MCF 10A (cell line): ENCODE measurements at places on chromosomes 5 and 9. TPM values are rescaled to one million over a fixed set of nuclear protein-coding genes. Genes with fewer than 3 reads are reported as not detected.
A peak's percentile ranks its signal among the peaks of the same experiment; 100 is the strongest.

- H3K27ac ChIP-seq, result peak overlapping the region; percentile 47
- H3K4me3 ChIP-seq, result no peak overlapping the region
These were observed 123.5 kb downstream of the SCAMP1 start for GRCh38 chr5:78483809-78484521.

DNA sequence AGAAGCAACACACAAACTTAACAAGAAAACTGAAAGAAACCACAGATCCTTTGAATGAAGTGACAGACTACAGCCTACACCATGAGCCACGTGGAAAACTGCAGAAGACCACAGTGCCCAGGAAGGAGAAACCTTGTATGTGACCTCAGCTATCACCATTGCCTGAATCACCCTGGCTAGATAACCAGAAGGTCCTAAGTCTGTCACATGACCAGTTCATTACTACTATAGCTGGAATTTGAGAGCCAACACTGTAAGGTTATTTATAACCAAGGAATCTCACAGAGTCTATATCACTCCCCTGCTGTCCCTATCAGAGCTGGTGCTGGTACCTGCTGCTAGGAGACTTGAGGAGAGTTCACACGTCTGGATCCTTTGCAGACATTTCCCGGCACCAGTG, 90.3 kb upstream of the FBXL17 start:
- H3K4me1 ChIP-seq, result no peaks in the 10 kb centered on the region
- peaks cover 14% of the 10 kb centered on the region for H3K27me3 ChIP-seq
- no peak overlapping the region for H3K27ac ChIP-seq
- H3K4me3 ChIP-seq, result no peak overlapping the region
- no peaks in the 10 kb centered on the region for H3K36me3 ChIP-seq

DNA sequence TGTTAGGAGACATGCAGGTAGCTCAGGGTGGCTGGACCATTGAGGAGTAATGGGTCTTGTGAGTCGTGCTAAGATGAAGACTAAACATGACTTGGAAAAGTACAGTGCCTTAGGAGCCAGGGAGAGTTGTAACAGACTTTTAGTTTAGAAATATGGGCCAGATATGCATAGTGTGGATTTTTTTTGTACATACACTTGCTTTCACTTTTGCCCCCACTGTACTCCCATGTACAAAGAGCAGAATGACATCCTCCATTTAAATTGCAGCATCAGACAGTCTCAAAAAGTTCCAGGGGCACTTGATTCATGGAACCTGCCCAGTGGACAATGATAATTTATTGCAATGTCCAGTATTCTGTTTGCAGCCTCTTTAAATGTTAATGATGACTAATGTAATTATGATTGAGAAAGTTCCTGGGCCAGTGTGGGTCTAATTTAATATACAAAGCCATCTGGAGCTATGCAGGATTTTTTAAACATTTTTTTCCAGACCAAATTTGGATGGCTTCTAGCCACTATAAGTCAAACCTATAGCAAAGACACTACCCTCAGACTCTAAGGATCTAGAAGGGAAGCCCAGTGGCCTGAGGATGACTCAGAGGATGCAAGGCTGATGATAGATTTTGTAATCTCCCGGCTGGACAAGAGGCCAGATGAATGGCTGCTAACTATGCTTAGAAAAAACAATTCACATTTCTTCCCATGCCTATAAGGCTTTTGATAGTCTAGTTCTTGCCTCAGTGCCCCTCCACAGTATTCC, 80.1 kb downstream of the TRPC7 start:
- H3K27ac ChIP-seq, result no peak overlapping the region
- H3K4me1 ChIP-seq, result no peaks in the 10 kb centered on the region
- H3K4me3 ChIP-seq, result no peak overlapping the region

DNA sequence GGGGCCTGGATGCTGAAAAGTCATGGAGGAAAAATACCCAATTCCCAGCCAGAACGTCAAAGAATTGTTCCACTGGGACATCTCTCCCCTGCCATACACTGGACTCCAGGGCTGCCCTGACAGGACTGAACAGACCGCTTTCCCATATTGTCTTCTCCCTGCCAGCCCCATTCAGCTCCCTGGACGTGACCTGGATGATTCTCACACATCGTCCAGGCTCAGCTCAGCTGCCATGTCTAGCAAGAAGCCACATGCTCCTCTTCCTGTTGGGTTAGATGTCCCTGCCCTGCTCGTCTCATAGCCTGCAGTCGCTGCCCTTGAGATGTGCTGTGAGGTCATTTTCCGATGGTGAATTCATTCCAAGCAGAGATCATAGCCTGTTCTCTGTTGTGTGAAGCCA, 37.4 kb downstream of the FOXI1 start:
- H3K27me3 ChIP-seq, result no peaks in the 10 kb centered on the region
- no peaks in the 10 kb centered on the region for H3K4me1 ChIP-seq
- H3K4me3 ChIP-seq, result no peak overlapping the region
- H3K36me3 ChIP-seq, result no peaks in the 10 kb centered on the region
- no peak overlapping the region for H3K27ac ChIP-seq

The PAIP1 gene
- 105 and 116 TPM in 2 replicates for total RNA-seq

DNA sequence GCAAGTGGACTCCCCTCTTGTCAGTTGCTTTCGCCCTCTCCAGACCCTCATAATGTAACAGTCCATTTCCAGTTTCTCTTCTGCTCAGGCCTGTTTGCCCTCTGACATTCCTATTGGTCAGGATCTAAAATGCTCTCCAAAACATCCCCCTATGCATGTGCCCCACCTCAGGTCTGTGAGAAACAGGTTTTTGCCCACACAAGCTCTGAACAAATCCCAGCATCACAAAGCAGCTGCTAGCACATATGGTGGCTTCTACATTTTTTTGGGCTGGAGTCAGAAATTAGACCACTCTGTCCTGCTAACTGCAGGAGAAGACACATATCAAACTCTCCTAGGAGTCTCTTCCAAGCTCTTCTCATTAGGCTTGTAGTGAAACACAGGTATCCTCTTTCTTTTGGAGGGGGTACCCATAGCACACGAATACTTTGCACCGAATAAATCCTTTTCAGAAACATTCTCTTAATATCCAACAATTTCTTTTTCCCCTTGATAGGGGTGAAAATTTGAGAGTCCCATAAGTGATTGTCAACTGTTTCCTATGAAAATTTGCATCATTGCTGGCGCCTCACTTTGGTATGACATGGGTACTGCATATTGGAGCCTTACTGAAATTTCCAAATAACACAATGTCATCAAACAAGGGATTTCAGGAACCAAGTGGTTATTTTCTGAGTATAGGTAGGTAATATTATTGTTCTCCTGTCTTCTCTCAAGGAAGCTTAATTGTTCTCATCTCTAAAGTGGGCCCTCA, 19.3 kb upstream of the HSPA9 start:
- no peak for DNase-seq
- no peaks in the 10 kb centered on the region for H3K27me3 ChIP-seq
- no peak overlapping the region for H3K27ac ChIP-seq
- peaks cover 6% of the 10 kb centered on the region for H3K4me1 ChIP-seq

- H3K27ac ChIP-seq, result no peak overlapping the region
- H3K4me1 ChIP-seq, result peaks cover 12% of the 10 kb centered on the region
- H3K4me3 ChIP-seq, result peak overlapping the region; percentile 65
- H3K36me3 ChIP-seq, result no peaks in the 10 kb centered on the region
These were observed 3.2 kb downstream of the PIP5KL1 start for GRCh38 chr9:127927201-127927987.

- no peak overlapping the region for H3K4me3 ChIP-seq
- DNase-seq, result no peak
- H3K27me3 ChIP-seq, result no peaks in the 10 kb centered on the region
- no peaks in the 10 kb centered on the region for H3K36me3 ChIP-seq
- no peaks in the 10 kb centered on the region for H3K4me1 ChIP-seq
These were observed 22.8 kb downstream of the PCDH1 start for GRCh38 chr5:141855265-141856036.

- peaks cover 37% of the 10 kb centered on the region for H3K27me3 ChIP-seq
- DNase-seq, result no peak
- no peaks in the 10 kb centered on the region for H3K4me1 ChIP-seq
- no peak overlapping the region for H3K4me3 ChIP-seq
- H3K27ac ChIP-seq, result no peak overlapping the region
- H3K36me3 ChIP-seq, result peaks cover 6% of the 10 kb centered on the region
These were observed 50.7 kb downstream of the DBH start for GRCh38 chr9:133686642-133687575.

DNA sequence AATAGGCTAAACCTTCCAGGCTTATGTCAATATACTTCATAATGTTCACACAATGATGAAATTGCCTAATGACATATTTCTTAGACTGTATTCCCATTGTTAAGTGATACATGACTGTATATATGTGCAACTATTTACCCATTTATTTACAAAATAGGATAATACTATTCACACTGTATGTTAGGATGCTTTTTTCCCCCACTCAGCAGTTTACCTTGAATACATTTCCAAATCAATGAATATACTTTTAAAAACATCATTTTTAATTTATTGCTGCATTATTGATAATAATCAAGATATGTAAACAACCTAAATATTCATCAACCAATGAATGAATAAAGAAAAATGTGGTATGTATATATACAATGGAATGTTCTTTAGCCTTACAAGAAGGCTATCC, 55.5 kb downstream of the PCSK1 start:
- no peak overlapping the region for H3K4me3 ChIP-seq
- DNase-seq, result no peak
- H3K36me3 ChIP-seq, result no peaks in the 10 kb centered on the region
- H3K27me3 ChIP-seq, result no peaks in the 10 kb centered on the region
- no peaks in the 10 kb centered on the region for H3K4me1 ChIP-seq

DNA sequence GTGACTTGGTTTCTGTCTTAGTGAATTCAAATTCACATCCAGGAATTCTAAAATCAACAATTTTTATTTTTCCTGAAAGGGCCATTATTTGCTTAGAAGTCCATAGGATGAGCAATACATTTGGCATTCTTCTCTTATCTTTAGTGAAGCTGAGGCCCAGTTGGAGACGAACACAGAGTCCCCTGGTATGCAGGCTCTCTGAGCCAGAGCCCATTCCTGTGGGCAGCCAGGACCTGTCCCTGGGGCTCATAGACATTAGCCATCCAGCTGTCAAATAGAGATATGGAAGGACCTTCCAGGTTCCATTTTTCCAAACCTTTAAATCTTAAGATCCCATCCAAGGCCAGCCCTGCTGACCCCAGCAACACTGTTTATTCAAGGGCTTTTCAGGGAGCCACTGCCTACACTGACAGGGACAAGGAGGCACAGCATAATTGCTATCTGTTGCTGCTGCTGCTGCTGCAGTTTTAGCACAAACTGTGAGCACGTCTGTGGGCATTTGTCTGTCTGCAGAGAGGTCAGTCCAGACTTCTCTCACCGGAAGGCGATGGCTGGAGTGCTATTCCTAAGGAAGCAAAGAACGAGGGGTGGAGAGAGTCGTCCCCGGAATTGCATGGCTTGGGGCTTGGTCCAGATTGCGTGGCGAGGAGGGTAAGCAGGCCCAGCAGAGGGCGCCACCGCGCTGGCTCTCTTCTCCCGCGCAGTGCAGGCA, 639.0 kb downstream of the CCDC171 start:
- peaks cover 13% of the 10 kb centered on the region for H3K4me1 ChIP-seq
- DNase-seq, result peak; percentile 74
- no peaks in the 10 kb centered on the region for H3K27me3 ChIP-seq
- peaks cover 5% of the 10 kb centered on the region for H3K36me3 ChIP-seq
- H3K4me3 ChIP-seq, result peak overlapping the region; percentile 53

- peak overlapping the region; percentile 70 for H3K4me3 ChIP-seq
- no peaks in the 10 kb centered on the region for H3K36me3 ChIP-seq
- DNase-seq, result peak; percentile 23
- H3K4me1 ChIP-seq, result no peaks in the 10 kb centered on the region
These were observed 8.3 kb downstream of the OTP start for GRCh38 chr5:77630114-77630680.

DNA sequence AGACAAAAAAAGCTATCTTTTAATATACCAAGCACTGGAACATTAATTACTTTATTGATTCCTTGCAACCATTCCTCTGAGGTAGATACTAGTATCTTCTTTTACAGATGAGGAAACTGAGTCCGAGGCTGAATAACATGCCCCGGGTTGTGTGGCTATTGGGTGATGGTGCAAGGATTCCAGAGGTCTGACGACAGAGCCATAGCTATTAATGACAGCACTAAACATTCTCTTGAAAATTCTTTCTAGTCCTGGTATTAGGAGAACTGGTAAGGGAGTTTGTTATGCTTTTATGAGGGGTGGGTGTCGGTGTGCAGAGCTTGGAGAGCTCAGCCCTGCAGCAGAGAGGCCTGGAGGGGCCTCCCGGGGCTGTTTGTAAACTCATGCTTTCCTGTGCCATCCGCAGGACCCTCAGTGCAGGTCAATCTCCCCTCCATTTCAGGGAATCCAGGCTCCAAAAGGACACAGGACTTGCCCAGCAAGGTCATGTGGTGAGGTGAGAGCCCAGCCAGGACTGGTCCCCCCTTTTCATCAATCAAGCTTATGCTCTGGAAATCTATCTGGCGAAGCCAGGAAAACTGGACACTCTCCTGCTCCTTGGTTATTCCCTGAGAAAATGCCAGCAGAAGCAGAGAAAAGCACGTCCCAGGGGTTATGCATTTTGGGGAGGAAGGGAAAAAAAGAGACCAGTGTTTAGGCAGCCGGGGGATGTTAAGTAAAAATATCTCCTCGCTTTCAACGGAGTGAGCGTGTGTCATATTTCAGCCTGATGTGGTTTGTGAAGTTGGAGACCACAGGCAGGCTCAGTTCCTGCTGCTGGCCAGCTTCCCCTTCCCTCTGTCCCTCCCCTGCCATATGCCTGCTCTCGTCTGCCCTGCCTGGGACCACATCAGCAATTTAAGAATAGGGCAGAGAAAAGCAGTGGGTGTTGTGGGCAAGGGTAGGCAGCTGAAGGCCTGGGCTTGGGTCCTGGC, 3.7 kb downstream of the GSN start:
- no peaks in the 10 kb centered on the region for H3K27me3 ChIP-seq
- no peak overlapping the region for H3K27ac ChIP-seq
- DNase-seq, result no peak

DNA sequence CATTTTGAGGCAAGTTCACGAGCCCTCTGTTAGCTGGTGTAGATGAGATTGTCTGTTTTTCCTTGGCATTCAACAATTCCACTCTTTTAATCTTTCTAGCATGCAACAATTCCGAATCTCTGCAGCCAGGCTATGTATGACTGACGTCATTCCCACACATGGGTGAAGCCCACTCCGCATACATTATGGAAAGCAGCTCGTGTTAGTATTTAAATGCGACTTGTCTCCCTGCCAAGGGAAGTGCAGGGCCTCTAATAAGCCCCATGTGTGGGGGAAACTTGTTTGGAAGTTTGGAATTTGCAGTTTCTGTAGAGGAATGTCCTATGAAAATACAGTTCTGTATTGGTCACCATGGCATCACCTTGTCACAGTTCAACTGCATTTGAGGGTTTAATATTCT, 146.0 kb upstream of the FBXL7 start:
- H3K36me3 ChIP-seq, result no peaks in the 10 kb centered on the region
- H3K4me1 ChIP-seq, result no peaks in the 10 kb centered on the region
- H3K4me3 ChIP-seq, result no peak overlapping the region
- H3K27me3 ChIP-seq, result peaks cover 6% of the 10 kb centered on the region
- no peak for DNase-seq

DNA sequence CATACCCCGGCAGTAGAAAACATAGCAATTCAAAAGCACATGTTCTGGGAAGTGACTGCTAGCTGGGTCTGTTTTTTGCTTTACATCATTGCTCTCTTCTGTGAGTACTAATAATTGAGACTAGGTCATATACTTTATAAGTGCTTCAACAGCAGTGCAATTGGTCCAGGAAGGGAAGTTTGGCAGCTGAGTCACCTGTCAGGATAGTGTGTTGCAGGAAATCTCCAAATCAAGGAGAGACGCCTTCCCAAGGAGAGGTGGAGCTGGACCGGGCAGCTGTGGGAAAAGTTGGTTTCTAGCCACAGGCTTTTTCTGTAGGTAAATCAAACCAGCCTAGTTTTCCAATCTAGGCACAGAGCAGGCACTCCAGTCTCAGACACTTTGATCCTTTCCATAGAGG, 330.1 kb downstream of the ENC1 start:
- no peak overlapping the region for H3K4me3 ChIP-seq
- DNase-seq, result peak; percentile 38
- peak overlapping the region; percentile 14 for H3K27ac ChIP-seq
- H3K4me1 ChIP-seq, result peaks cover 16% of the 10 kb centered on the region

The LCN2 gene
- 7.7 and 41.6 TPM in 2 replicates for total RNA-seq
